ENCODE measurements at places on chromosomes 2 and 18.

DNA sequence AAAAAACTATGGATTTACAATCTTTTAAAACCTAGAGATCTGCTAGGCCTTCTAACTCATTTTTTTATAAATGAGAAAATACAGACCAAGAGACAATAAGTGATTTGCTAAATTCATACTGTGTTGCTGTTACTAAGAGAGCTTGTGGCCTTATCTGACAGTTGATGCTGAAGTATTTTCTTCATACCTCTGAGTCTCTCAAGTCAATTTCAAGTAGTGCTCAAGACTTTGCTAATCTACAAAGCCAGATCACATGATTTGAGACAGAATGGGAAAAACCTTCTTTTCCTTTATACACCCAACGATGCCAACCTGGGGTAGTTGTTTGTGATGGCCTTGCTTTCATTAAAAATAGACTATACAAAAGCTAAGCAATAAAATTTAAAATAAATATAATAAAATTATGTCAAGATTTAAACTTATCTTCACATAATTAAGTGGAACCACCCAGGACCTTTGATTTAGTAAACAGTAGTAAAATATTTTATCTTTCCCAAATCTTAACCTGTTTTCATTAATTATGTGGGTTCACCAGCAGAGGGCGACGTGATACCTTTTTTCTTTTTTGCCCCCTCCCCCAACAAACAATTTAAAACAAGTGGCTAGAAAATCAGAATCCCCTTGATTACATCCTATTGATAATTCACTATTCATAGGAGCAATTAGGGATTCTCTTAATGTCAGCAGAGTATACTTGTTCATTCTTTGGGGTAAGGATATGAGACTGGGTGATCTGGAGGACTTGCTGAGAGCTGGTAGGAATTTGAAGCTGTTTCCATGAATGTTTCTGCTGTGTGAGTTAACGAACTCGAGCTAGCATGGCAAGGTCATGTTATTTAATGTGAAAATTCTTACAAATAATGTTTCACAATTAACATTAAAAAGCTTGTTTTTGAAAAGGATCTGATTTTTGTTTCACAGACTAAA, 49.6 kb upstream of the SLC5A7 start:
- H3K36me3 ChIP-seq: no peaks in the 10 kb centered on the region
- H3K4me1 ChIP-seq: no peaks in the 10 kb centered on the region
- no peaks in the 10 kb centered on the region for H3K27me3 ChIP-seq
- DNase-seq: no peak
- no peak overlapping the region for H3K4me3 ChIP-seq

- no peak for DNase-seq
- H3K27ac ChIP-seq: no peak overlapping the region
- H3K36me3 ChIP-seq: no peaks in the 10 kb centered on the region
- no peaks in the 10 kb centered on the region for H3K4me1 ChIP-seq
- H3K27me3 ChIP-seq: peaks cover 3% of the 10 kb centered on the region
These were observed 5.1 kb upstream of the COLEC12 start for GRCh38 chr18:505483-506122.

GRCh38 chr2:168114619-168115018, 132.8 kb downstream of the STK39 start:
- H3K36me3 ChIP-seq: no peaks in the 10 kb centered on the region
- DNase-seq: no peak
- no peak overlapping the region for H3K4me3 ChIP-seq
- no peaks in the 10 kb centered on the region for H3K4me1 ChIP-seq

DNA sequence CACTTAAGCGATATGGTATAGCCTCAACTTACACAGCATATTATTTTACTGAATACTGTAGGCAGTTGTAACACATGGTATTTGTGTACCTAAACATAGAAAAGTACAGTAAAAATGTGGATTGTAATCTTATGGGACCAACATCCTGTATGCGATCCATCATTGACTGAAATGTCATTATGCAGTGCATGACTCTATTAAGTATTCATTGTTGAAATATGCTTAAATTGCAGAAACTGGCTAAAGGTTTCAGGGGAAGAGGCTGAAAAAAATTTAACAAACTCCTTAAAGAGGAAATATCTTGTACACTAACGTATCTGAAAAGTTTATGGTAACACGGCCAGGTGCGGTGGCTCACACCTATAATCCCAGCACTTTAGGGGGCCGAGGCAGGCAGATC, 214.1 kb upstream of the PARD3B start:
- no peaks in the 10 kb centered on the region for H3K27me3 ChIP-seq
- H3K36me3 ChIP-seq: no peaks in the 10 kb centered on the region
- DNase-seq: no peak
- no peak overlapping the region for H3K4me3 ChIP-seq
- H3K4me1 ChIP-seq: no peaks in the 10 kb centered on the region

DNA sequence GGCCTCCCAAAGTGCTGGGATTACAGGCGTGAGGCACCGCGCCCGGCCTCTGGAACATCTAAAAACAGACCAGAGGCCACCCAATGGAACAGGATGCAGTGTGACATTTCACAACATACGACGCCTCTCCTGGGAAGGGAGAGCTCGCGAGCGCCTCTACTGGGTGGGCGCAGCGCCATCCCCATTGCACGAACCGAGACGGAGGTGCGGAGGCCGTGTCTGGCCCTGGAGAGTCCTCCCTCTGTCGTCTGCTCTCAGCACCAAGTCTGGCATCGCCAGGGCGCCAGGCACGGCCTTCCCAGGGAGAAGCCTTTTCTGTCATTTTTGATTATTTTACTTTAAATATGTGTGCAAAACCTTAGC, 9.4 kb upstream of the GBX2 start:
- H3K36me3 ChIP-seq: no peaks in the 10 kb centered on the region
- peak overlapping the region; percentile 37 for H3K4me3 ChIP-seq

All from liver (tissue), 10 donors.